Effector CD4-positive, alpha-beta T cell (primary cell): ENCODE measurements at places on chromosomes 13 and 19.
A peak's percentile ranks its signal among the peaks of the same experiment; 100 is the strongest.

DNA sequence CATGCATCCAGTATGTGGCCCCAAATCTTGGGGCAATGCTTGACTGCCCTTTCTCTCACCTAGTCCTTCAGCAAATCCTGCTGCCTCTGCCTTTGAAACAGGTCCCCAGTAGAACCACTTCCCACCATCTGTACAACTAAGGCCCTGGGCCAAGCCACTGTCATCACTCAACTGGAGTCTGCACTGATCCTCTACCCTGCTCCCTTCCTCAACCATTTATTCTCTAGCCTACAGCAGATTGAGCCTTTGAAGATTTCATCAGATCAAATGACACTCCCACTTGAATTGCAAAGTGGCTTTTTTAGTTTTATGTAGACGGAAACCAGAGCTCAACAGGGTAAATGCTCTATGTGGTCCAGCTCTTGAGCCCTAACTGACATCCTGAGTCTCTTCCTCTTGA is 43.5 kb downstream of the ATP8A2 start:
- DNase-seq = no peak

GRCh38 chr19:38710928-38711725 is 33.1 kb downstream of the CAPN12 start:
- DNase-seq = no peak

DNA sequence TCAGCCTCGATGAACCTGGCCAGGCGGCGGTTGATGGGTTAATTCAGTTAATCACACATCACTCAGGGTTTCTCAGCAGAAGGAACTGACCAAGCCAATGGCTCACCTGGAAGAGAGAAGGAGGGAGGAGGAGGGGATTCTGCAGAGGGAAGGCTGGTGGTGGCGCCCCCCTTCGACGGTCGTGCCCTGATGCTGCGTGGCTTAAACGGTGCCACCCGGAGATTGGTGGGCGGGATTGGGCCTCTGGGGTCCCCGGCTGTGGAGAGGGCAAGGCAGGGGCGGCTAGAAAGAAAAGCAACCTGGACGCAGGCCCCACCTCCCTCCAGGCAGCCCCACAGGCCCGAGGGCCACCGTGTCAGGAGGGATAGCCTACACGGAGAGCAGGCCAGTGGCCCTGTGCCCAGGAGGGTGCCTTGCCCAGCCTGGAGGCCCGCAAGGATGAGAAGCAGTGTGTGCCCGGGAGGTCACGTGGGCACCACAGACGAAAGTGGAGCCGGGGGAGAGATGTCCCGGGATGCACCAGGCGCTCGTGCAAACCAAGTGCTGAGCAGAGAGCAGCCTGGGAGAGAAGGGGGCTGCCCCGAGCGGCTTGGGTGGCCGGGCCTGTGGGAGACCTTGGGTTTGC is 16.0 kb downstream of the CSNK1G2 start:
- DNase-seq = no peak

- DNase-seq = no peak
These were observed 3.5 kb downstream of the LILRB5 start for GRCh38 chr19:54253331-54254194.

DNA sequence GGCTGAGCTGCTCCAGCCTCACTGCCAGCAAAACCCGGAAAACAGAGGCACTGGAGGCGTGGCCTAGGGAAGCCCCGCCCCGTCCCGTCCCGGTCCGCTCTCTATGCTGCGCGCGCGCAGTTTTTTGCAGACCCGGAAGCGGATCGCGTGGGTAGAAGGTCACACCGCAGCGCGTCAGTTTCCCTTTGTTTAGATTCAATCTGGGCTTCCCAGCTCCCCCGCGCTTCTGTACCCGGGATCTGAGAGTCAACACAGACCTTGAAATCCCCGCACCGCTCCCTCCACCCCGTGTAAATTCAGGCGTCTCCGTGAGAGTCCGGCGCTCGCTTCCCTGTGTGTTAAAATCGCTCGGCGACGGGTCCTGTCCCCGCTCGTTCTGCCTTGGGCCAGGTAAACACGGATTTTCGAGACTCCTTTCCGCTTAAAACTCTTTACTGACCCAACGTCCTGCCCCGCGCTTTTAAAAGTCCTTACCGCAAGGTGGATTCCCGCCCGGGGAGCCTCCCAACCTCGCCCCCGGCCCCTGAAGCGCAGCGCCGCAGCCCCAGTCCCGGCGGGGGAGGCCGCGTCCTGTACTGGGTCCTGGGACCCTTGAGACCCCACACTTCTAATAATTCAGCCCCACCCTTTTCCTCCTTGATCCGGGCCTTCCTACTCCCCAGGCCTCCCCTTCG is at the start of gene ZNF610:
TSS of gene ZNF610 (plus strand) at position 127 of the 674 bp plus-strand sequence. CDS start 12,930 bp downstream, outside the sequence.
- DNase-seq = peak; percentile 68

- DNase-seq = no peak
These were observed 3.8 kb downstream of the ZNF792 start for GRCh38 chr19:34960103-34960805.

DNA sequence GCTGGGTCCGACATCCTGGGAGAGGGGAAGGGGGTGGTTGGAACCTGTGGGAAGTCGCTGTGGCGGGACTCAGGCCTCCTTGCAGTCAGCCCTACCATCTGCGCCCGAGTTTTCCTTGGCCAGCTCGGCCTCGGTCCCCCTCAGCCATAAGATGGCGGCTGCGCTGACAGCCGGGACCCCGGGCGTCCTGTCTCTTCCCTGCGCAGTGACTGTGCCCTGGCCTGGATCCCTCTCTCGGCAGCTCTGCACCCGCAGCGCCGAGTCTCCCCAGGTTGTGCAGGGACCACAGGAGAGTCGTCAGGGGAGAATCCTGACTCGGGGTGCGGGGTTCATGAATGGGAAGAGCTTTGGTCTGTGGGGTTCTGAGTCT is 345 bp downstream of the ZNF257 start:
- DNase-seq = no peak

- DNase-seq = no peak
These were observed 52.5 kb downstream of the SLITRK1 start for GRCh38 chr13:83829810-83830209.

DNA sequence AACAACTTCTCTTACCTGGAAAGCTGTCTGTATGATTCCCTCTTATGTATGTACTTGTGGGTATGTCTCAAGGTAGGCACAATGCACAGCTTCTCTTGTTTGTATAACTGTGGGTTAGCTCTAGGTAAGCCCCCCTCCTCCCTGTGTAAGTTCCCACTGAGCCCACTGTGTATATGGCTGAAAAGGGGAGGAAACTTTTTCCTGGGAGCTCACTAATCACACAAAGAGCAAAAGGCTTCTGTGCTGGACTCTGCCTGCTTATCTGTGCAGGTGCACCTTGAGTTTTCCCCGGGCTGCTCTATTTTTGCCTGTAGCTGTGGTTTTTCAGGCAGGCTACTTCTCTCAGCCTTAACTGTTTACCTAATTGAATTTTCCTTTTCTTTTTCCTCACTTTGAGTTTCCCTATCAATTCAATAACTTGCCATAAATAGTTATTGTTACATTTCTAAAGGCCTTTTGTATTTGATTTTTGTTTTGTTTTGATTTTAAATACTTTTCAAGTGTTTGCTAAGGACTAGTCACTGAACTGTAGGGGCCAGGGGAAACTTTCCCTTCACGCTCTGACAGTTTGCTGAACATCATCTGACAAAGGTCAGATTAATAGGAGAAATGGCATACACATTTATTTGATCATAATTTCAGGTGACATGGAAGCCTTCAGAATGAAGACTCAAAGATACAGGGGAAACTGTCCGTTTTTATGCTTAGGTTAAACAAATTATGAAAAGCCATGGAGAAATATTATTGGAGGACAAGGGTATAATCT is 423.5 kb upstream of the ATXN8OS start:
- no peak for DNase-seq

GRCh38 chr13:103973740-103974139 is 907.5 kb upstream of the SLC10A2 start:
- DNase-seq = no peak

DNA sequence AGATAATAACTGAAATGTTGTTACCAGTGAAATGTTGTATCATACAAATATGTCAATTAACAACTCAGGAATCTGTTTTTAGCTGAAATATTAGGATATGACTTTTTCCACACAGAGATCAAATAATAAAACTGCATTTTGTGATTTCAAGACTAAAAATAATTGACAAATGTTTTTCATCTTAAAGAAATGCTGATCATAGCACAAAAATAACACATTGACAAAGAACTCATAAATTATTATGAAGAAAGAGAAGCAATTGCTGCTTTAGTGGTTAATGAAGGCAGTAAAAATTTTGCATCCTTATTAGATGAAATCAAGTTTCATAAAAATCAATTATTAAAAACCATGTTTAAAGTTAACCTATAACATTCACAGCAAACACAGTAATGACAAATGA is 1417.3 kb downstream of the OLFM4 start:
- DNase-seq = no peak

- DNase-seq = no peak
These were observed 1651.9 kb upstream of the MIR17HG start for GRCh38 chr13:89695343-89696257.

- DNase-seq = no peak
These were observed 434.1 kb downstream of the ZNF536 start for GRCh38 chr19:30806311-30806710.

- peak; percentile 23 for DNase-seq
These were observed 73.4 kb upstream of the UBL3 start for GRCh38 chr13:29923554-29924481.

DNA sequence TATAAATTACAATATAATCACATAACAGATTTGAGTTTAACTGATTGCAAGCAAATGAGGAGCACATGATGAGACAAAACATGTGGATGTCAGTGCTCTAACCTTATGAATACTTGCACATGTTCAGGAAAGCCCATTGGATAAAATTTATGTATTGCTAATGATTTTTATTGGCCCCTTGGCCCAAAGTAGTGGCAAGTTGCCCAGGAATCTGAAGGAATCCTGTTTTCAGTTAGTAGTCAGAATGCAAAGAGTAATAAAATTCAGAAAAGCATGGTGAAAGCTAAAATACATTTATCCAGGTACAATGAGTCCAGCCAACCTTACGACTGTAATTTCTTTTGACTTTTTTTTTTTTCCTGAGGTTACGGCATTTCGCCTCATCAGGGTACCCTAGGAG is 1539.4 kb downstream of the EFNB2 start:
- DNase-seq = no peak

DNA sequence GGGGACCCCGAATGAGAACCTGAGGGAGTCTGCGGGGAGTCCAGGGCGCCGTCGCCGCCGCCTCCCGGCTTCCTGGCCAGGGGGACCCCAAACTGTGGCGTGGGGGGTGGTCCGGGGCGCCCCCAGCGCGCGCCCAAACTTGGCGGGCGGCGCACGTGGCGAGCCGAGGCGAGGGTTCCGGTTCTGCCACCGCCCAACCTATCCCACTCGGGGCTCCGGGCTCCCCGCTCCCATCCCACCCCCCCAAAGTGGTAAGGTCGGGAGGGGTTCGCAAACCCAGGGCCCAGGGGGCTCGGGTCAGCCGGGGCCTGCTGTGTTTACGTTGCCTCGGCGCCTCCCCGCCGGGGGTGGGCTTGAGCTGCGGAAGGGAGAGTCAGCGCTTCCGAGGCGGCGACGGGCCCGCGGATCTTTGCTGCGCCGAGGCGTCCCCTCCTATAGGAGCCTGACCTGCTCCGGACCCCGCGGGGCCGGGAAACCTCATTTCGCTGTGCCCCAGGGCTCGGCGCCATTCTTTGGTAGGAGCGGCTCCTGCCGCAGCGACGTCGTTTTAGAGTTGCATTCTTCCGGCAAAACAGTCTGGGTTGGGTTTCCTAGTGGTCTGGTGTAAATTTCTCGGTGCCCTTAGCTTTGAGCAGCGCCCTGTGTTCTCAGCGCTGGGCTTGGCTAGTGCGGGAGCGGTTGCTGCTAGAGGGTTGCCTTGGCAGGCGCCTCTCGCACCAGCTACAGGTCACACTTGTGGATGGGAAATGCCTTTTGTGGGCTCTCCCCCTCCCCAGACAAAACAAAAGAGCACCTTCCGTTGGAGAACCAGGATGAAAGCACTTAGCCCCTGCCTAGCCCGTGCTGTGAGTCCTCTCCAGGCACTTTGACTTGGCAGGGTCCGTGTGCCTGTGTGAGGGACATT is 1.2 kb downstream of the DAZAP1 start:
- peak; percentile 48 for DNase-seq

DNA sequence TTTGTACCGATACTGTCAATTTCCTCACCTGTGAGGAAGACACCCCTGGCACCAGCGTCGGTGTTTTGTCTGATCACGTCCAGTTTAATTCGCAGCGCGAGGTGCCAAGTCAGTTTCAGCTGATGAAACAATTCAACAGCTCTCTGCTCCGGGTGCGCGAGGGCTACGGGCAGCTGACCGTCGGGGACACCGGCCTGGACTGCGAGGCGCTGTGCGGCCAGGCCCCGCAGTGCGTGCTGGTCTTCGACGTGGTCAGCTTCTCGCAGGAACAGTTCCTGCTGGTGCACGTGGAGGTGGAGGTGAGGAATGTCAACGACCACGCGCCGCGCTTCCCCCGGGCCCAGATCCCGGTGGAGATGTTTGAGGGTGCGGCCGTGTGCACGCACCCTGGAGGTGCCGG is 171.5 kb downstream of the OLFM4 start:
- no peak for DNase-seq

- DNase-seq = no peak
These were observed 15.3 kb upstream of the HNRNPUL1 start for GRCh38 chr19:41248895-41249294.

GRCh38 chr13:110509971-110510786 is 51.3 kb downstream of the RAB20 start:
- no peak for DNase-seq

DNA sequence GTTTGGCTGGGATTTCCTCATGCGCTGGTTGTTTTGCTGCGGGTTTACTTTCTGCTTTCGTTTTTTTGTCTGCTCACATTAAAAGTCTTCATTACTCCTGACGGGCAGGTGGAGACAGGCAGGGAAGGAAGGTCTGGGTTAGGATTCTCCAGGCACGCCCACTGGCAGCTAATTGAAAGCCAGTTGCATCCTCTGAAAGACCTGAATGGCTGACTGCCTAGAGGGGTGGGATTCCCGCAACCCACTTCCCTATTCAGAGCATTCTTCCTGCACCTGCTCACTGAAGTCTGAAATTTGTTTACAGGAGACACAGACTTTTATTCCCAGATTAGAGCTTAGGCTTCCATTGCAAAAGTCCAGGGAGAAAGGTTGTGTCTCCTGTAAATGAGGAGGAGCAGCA is 172.0 kb downstream of the UQCRFS1 start:
- no peak for DNase-seq

- no peak for DNase-seq
These were observed 5.9 kb downstream of the STARD13 start for GRCh38 chr13:33279414-33280278.

- DNase-seq = no peak
These were observed 9.4 kb downstream of the LRP3 start for GRCh38 chr19:33203529-33203928.

DNA sequence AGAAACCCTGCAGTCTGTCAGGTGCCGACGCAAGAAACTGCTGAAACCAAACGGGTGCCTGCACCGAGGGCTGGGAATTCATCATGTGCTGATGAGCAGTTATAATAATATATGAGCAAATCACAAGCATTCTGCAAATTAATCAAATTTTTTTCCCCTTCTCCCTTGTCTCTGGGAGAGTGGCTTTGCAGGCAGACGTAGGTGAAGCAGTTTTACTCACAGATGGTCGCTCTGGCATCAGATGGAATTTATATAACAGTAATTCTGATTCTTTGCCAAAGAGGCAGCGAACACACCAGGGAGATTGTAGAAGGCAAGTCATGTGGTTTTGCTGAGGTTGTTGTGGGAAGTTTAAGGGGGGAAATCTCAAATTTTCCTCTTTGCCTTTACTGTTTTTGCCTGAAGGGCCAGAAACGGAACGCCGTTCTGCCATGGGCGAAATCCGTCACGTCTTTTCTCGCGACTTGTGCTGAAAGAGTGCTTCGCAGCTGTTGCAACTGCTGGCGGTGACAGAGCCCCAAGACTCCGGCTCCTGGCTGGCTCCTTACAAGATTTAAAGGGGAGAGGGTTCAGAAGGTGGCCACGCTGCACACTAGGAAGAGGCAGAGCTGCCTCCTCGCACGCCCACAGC is 320.1 kb downstream of the ZNF536 start:
- DNase-seq = no peak
